CD4-positive, alpha-beta memory T cell (primary cell): ENCODE measurements at places on chromosomes 7 and 10.

DNA sequence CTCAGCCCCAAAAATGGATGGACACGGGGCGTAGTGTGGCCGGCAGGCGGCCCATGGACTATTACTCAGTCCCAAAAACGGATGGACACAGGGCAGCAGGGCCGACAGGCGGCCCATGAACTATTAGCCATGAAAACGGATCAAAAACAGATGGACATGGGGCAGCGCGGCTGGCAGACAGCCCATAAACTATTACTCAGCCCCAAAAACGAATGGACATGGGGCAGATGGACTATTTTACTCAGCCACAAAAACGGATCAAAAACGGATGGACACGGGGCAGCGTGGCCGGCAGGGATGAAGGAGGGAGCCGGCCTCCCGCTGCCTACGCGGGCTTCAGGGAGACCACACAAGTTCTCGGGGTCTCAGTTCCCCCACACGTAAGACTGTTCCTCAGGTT lies 32.9 kb downstream of the GPER1 start:
- no peak for DNase-seq

DNA sequence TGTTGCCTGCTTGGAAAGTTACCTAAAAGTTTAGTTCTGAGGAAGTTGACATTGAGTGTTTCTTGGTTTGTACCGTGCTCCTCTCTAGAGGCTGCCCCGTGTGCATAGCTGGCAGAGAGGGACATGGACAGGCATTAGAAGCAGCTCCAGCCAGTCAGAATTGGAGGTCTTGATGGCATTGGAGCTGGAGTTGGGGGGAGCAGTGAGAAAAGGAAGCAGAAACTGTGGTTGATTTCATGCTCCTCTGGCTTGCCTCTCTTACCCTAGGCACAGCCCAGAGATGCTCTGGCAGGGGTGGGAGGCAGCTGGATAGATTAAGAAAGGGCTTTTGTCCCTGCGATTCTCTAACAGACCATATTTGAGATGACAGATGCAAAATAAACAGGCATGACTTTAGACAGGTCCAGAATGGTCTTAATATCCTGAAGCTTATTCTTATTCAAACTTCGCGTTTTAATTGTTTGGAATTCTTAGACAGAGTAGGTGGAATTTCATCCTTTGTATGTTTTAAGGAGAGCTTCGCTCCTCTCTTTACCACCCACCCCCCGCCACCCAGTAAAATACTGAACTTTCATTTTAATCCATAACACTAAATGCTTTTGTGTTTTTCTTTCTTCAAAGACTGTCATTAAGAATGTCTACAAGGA lies 73.5 kb upstream of the GLCCI1 start:
- no peak for DNase-seq

GRCh38 chr7:92723205-92723604 lies 113.2 kb downstream of the CDK6 start:
- DNase-seq: no peak

DNA sequence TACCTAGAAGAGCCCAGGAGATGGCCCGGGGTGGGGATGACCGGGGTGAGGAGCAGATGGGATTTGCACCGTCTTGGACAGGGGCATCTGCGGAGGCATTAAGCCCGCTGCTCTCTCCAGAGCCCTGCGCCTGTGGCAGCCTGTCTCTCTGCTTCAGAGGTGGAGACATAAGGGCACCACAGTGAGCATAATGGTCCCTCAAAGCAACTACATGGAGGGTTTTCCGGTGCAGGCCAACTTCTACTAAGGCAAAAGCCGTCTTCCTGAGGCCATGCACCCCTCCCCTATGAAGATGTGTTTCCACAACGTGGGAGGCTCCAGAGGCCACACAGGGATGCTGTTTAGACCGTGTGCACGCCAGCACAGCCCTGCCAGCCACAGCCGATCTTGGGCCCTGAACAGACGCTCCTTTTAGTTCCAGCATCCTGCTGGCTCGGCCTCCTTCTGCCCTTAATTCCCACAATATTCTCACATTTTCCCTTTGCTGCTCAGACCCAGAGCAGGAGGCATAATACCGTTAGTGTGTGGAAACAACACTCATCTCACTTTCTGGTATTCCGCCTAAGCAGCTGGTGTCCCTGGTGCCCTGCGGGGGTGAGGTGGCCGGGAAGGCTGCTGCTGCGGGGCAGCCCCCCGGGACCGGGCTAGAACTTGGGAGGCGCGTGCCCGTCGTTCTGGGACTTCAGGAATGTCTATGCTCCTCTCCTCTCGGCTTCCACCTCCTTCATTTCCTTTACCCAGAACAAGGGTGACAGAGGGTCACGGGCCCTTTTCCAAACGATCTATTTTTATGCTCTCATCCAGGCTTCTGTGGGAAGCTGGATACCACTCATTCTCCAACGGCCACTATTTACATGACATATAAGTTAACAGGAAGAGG lies 266.9 kb downstream of the TNS3 start:
- DNase-seq: no peak

GRCh38 chr10:133103311-133103910 lies 15.7 kb downstream of the ADGRA1 start:
- DNase-seq: no peak
